Activated T-helper 9 cell treated with anti-CD3 and anti-CD28 coated beads, Interleukin-2, amount 50 U/mL, for 16 hours (primary cell): ENCODE measurements at places on chromosomes 2 and 18.

GRCh38 chr2:9737053-9737875 is 106.0 kb upstream of the TAF1B start:
- DNase-seq, result no peak

DNA sequence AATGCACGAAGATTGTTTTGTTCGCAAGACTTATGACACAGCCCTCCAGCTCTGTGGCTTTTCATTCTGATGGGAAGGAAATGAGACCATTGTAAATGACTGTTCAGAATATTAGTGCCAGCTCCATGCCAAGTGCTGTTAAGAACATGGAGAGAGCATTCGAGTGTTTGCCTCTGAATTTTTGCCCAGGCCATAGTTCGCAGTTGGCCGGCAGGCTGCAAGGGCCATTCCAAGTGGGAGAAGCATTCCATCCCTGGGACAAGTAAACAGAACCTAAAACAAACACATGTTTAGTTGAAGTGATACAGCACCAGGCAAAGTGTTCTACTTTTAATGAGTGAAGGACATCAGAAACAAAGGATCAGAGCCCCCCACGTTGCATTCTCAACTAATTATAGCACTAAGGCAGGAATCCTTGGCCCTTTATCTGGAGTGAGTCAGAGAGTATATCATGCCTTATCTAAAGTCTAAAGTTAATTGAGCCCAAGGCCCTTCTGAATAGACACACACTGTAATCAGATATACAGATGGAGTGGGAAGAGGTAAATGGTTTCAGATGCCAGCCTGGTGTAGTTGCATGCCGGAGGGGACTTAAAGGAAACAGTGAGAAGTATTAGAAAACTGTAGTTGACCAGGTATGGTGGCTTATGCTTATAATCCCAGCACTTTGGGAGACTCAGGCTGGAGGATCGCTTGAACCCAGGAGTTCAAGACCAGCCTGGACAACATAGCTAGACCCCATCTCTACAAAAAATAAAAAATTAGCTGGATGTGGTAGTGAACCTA is 53.3 kb downstream of the NEDD4L start:
- DNase-seq, result no peak

- DNase-seq, result no peak
Measured at GRCh38 chr2:108970369-108970768, 18.7 kb downstream of the EDAR start.

- no peak for DNase-seq
Measured at GRCh38 chr18:58669731-58670378, 1.4 kb upstream of the MALT1 start.

GRCh38 chr2:236830926-236831325 is 254.8 kb upstream of the COPS8 start:
- DNase-seq, result no peak

DNA sequence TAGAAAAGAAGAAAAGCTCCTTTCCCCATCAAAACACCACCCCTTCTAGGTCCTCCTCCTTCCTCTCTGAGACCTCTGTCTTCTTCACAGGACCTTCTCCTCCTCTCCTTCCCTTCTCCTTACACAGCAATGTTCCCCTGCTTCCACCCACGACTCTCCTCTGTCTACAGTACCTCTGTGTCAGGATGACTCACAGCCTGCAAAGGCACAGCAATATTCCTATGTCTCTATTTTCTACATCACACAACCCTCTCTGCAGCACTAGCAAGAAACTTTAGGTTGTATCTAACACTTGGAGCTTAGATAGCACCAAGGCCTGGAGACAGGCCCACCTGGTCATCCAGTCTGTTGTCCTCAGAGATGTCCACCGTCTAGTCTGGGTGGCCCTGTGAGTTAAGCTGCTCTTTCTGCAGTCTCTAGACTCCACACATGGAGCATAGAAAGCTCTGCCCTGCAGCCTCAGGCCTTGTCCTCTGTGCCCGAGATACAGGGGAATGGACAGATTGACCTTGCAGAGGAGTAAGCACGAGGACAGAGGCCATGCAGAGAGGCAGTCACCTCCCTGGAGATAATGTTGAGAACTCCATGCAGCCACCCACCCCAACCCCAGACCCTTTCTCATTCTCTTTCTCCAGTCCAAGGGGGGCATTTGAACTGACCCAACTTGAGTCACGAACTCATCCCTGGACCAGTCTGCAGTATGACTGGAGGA is 212.0 kb downstream of the TNS1 start:
- DNase-seq, result no peak

GRCh38 chr2:220064111-220065030 is 436.9 kb downstream of the SLC4A3 start:
- no peak for DNase-seq

GRCh38 chr18:46315161-46315560 is 211.0 kb downstream of the HAUS1 start:
- no peak for DNase-seq

GRCh38 chr2:233479616-233480489 is 86.7 kb downstream of the USP40 start:
- no peak for DNase-seq

GRCh38 chr18:76992226-76993084 is 140.1 kb downstream of the MBP start:
- DNase-seq, result no peak

DNA sequence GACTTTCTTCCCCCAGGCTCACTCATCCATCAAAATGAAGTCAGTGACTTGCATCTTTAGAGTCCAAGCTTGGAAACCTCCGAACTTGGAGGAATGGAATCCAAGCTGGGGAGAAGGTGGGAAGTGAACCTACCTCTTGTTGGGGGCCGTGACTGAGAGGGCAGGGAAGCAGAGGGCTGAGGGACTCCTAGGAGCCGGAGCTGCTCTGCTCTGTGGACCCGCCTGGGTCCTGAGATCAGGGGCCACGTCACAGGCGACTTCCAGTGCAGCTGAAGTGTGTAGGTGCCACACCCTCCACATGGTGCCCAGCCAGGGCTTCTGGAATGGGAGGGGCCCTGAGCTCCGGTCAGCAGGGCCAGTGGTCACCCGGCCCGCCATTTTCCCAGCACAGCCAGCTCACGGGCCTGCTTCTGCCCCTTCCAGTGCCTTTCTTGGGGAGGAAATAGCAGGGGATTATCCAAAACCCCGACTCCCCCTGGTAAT is 63.4 kb upstream of the OTOS start:
- DNase-seq, result no peak

- DNase-seq, result no peak
Measured at GRCh38 chr2:16962505-16962904, 296.9 kb upstream of the CYRIA start.

DNA sequence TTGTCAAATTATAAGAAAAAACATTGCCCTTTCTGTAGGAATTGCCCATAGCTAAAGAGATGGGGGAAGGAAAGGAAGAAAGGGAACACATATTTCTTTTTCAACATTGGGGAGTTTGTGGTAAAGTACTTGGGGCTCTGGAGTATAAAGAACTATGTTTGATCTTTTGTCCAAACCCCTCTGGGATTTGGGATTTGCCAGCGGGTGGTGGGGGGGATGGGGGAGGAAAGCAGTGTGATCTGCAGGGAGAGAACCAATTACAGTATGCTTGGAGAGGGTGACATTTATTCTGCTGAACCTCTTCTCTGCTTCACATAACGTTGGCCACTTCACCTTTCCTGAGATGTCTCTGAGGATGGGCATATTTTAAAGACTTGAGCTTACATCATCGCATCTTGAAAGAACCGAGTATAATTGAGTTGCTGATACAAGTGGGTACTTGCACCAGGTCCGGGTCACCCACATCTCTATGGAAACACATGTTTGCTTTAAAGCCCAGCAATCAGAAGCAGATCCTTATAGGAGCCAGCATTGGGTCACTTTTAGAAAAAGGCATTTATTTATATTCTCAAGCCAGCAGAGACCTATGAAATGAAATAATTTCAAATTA is 73.1 kb downstream of the SPATS2L start:
- no peak for DNase-seq

- DNase-seq, result no peak
Measured at GRCh38 chr2:221464971-221465370, 107.1 kb downstream of the EPHA4 start.

DNA sequence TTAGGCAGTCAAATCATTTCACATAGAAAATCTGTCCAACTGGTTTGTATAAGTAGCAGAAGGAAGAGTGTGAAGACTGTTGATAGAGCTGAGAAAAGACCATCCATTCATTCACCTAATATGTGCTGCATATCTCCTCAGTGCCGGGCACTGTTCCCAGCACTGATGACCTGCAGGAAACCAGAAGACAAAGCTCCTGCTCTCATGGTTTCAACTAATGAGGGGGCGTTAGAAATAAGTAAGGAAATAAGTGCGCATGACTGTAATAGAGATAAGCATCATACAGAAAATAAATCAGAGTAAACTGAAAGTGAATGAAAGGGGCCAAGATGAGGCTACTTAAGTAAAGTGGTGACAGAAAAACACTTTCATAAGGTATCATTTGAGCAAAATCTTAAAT is 427.5 kb upstream of the CDH20 start:
- DNase-seq, result no peak

- no peak for DNase-seq
Measured at GRCh38 chr2:190136259-190136658, 73.7 kb upstream of the MSTN start.

- no peak for DNase-seq
Measured at GRCh38 chr18:78713726-78714125, 265.9 kb upstream of the SALL3 start.

DNA sequence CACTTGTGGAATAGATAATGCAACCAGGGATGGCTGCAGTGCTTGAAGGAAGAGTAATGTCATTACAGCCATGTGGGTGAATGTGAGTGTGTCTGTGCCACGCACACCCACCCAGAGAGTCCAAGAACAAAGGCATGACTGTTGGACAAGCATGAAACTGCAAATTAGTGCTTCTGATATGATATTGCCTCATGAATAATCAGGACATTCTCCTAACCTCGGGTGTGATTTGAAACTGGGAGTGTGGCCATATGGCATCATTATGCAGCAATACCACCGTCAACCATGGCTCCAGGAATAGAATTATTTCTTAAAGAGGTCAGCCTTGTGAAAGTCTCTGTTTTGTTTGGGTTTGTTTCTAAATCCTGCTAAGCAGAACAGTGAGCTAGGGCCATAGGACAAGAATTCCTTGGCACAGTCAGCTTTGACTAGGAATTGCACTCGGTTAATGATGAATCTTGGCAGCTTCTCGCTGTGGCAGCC is 678.0 kb upstream of the RAB6C start:
- DNase-seq, result no peak

DNA sequence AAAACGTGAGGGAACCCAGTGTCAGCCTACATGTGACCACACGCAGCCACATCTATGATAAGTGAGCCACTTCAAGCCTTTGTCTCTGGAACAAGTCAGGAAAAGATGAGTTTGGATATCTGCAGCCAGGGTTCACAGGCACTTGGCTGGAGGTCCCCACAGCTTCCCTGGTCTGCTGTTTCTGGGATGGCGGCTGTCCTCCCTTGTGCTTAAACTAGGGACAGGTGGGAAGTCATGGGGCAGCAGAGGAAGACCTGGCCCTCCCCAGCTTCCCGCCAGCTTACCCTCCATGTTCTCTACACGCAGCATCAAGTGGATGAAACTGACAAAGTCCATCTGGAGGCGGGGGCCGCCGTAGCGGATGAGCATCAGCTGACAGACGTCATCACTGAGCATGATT is 38.5 kb upstream of the GALNT14 start:
- no peak for DNase-seq

GRCh38 chr2:184945326-184945725 is 347.0 kb downstream of the ZNF804A start:
- no peak for DNase-seq

DNA sequence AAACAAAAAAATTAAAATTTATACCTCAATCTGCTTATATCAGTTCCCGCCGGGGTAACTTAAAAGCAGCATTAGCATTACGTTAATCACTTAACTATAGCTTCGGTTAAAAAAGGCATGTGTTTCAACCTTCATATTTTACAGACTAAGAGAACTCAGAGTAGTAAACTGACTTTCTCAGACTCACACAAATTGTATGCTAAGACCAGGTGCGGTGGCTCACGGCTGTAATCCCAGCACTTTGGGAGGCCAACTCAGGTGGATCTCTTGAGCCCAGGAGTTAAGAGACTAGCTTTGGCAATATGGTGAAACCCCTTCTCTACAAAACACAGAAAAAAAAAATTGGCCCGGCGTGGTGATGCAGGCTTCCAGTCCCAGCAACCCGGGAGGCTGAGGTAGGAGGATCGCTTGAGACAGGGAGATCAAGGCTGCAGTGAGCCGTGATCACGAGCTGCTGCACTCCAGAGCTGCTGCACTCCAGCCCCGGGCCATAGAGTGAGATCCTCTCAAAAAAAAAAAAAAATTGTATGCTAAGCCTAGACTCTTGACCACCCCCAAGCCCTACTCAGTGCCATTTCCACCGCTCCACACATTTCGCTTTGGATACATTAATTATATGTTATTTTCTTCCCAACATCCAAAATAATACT is 2.4 kb downstream of the HNRNPLL start:
- DNase-seq, result no peak

DNA sequence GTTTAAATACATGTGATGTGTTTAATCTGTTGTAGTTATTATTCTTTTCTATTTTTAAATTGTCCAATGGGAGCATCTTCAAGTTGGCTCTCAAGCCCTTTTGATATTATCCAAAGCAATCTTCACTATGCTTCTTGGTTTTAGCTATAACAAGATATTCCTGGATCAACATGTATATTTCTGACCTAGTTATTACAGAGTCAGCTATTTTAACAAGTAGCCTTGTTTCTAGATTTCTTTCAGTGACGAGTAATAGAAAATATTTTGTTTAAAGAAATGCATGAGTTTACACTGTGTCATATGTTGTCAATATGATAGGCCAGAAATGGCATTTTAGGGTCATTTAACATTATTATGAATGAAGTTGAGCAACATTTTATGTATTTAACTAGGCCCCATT is 421.8 kb upstream of the MAP2 start:
- no peak for DNase-seq
